ENCODE measurements at places on chromosomes 2 and 18.

- no peak for DNase-seq
Observed at GRCh38 chr2:180463608-180464007, 456.5 kb upstream of the CWC22 start.

GRCh38 chr2:38076710-38077430, 919 bp upstream of the CYP1B1 start:
- peak; percentile 89 for DNase-seq

DNA sequence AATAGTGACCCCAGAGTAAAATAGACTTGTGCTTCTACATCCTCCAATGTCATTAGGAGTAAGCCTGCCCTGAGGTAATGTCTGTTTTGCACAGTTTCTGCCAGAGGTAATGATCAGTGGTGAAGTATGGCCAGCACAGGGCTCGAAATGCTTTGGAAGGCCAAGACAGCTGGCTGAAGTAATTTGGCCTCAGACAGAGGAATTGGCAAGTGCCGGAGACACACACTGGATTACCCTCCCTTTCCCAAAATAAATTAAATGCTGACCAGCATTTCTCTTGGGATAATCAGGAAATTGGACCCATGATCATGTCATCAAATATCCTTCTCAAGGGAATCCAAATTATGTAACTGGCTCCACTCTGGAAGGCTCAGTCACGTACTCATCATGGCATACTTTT, 379.0 kb upstream of the CHST9 start:
- no peak for DNase-seq

DNA sequence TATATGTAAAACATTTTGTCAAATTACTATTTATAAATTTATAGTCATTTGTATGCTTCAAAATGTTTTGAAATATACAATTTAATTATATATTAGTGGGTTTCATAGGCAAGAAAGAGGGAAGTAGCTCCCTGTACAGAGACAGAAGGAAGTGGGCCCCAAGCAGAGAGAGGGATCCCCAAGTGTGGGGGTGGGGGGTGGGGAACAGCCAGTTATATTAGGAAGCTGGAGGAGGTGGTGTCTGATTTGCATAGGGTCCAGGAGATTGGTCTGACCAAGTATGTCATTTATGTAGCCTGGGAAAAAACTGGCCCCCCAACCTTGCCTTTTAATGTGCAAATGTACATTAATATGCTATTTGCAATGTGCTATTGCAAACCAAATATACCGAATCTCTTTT, 76.5 kb upstream of the ZSWIM2 start:
- no peak for DNase-seq

DNA sequence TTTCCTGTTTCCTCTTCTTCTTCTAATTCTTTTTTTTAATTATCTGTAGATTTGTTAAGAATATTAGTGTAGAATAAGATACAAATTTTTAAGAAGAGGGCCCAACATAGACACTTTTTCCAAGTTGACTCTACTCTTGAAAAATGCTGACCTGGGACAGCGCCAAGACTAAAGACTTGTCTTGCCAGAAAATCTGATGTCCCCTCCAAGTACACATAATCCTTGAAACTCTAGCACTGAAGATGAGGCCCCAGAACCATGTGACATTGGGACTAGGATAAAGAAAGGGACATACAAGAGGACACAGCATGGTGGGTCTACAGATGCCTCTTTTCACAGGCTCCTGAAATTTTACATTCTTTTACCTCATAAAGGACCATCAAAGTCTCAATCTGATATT, 271.6 kb upstream of the SESTD1 start:
- no peak for DNase-seq

DNA sequence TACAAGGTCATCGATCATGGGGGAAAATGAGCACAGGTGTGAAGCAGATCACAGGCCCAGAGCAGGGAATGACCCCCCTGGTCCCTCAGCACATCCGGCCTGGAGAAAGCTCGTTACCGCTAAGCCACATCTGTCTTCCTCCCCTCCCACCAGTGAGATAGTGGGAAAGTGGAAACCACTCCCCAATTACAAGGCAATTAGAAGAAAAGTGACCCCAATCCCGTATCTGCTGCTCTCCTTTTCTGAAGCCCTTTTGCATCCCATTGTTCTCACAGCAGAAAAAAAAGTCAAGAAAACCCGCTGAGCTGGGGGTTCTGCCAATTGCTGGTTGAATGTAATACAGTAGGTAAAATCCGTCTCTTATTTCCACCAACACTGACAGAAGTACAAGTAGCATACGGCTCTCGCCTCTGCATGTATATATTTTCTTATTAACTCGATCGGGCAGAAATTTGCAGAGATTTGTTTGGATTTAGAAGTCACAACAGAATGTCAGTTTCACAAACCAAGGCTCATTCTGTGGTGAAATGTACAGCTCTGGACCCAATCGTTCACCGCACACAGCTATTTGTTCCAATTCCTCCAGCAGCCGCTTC, 287.0 kb downstream of the TCF4 start:
- DNase-seq: no peak

- no peak for DNase-seq
Observed at GRCh38 chr2:218811382-218811781, 20.2 kb downstream of the PRKAG3 start.

DNA sequence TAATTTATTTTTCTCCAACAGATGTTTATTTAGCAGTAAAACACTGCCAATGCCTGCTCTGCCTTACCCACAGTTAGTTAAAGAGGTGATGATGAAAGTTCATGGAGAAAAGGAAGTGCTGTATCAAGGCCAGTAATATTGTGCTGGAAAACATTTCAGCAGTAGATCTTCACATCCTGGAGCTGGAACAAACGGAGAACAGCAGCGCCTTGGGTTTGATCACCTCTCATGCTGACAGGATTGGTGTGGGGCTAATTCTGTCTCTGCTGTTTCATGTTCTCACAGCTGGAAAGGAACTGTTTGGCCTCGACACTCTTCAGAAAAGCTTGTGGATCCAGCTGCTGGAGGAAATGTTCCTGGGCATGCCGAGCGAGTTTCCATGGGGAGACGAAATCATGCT, 61.5 kb upstream of the RPE start:
- DNase-seq: no peak

DNA sequence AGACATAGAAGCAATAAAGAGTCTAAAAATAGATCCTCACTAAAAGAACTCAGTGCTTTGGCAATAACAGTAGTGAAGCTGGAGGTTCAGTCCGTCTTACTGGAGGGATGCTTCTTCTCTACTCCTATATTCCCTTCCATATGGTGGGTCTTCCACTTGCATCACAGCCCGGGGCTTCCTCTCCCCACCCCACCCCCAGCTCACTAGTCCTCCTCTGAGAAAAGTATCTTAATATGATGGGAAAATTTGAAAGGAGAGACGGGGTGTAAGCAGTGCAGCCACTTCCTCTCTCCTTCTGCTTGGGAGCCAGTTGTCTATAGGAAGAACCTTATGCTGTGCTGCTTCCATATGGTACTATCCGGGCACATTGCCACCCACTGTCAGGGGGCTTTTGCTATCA, 57.2 kb upstream of the SPOPL start:
- DNase-seq: no peak

DNA sequence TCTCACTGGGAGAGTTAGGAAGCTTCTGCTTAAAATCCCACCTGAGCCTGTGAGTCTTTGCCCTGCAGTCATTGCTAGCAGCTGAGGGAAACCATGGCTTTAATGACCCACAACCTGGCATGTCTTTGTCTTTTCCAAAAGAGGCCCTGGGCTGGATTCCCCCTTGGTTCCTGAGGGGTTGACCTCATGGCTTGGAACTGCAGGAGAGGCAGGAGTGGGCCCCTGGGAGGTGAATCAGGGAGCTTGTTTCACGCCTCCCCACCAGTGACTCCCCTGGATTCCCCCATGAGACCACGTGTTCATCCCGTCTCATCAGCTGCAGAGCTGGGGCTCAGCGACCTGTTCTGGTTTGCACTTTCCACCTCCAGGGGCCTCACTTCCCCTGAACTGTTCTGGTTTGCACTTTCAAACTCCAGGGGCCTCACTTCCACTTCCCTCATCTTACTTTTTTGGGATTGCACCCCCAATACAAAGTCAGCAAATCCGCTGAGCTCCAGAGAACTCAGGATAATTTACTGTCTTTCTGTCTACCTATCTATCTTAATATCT, 58.5 kb upstream of the TMEM18 start:
- no peak for DNase-seq

- no peak for DNase-seq
Observed at GRCh38 chr2:84631985-84632384, 115.7 kb downstream of the DNAH6 start.

DNA sequence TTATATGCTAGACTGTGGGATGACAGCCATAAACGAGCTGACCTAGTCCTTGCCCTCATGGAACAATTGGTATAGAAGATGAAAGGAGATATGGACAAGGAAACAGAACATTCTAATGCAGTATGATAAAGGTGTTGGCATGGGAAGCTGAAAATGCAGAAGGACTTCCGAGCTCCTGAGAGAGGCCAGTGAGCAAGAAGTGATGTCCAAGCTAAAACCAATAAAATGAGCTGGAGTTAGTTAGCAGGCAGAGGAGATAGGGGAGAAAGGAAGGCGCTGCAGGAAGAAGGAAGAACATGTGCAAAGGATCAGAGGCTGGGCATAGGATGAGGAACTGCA, 64.5 kb downstream of the BOD1L2 start:
- DNase-seq: no peak

- DNase-seq: no peak
Observed at GRCh38 chr18:46497129-46497528, 159.9 kb downstream of the LOXHD1 start.

- no peak for DNase-seq
Observed at GRCh38 chr2:172967036-172967982, 108.3 kb upstream of the MAP3K20 start.

- DNase-seq: no peak
Observed at GRCh38 chr2:59029058-59029457, 787.9 kb upstream of the FANCL start.

GRCh38 chr2:95289253-95289652, 7.9 kb upstream of the KCNIP3 start:
- DNase-seq: no peak

- DNase-seq: peak; percentile 75
Observed at GRCh38 chr18:48850822-48851598, 99.8 kb downstream of the SMAD7 start.

DNA sequence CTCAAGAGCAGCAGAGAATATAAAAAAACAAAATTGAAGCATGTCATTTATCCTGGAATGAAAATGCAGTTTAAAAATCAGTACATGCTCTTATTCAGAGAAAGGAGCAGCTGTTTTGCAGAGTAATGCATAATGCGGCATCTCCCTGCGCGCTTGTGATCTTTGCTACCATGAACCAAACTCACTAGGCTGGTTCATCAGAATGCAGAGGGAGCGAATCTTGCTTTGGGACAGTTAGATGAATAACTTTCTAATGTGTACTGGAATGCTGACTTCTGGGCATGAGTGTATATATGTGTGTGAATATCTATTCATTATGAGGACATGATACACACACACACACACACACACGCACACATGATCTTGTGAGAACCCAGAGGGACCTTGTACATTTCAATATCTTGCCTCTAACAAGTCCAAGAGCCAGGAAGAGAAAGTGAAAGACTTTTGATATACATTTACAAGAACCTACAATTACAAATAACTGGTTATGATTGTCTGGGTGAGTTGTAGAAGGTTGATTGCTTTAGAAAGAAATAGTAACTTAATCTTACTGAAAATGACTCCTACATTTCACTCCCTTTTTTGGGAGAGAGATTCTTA, 54.1 kb upstream of the THOC1 start:
- no peak for DNase-seq

GRCh38 chr18:29855637-29856036, 1186.9 kb downstream of the DSC3 start:
- DNase-seq: no peak

- DNase-seq: no peak
Observed at GRCh38 chr2:71647356-71647755, 194.0 kb downstream of the DYSF start.

- DNase-seq: no peak
Observed at GRCh38 chr2:226544596-226545210, 254.9 kb downstream of the IRS1 start.

DNA sequence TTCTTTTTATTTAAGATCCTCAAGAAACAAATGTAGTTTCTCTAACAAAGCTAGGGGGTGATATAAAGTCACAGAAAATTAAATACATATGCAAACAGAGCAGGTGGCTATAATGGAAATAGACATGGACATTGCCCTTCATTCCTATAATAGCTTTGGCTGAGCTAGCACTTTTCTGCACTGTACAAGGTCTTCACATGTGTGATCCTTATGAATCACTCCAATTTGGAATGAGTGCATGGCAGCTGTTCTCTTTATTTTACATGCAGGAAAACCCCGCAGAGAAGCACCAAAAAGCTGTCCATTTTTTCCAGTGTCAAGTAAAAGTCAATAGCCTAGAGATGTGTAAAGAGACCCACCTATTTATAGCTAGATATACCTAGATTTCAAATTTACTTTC, 747.4 kb upstream of the SLC8A1 start:
- DNase-seq: no peak

GRCh38 chr2:237496428-237496827, 9.4 kb downstream of the MLPH start:
- DNase-seq: no peak

DNA sequence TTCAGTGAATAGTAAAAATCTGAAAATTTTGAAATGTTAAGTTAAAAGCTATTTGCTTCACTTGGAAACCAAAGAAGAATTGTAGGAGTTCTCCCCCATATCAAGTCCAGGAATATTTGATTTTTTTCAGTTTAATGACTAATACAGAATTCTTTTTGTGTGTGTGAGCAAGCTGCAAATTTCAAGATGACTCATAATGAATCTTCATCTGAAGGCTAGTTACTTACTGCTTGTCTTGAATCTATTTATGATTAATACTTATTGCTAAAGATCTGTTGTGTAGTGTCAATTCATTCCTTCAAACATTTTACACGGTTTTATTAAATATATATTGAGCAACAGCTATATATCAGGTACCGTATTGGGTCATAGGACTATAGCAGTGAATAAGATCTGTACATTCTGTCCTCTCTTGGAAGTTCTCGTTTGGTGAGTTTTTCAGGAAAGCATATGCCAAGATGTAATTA, 47.8 kb upstream of the CAVIN2 start:
- DNase-seq: no peak

GRCh38 chr2:128594651-128594910, 275.9 kb upstream of the HS6ST1 start:
- no peak for DNase-seq

- peak; percentile 85 for DNase-seq
Observed at GRCh38 chr2:233418761-233419546, 64.7 kb downstream of the DGKD start.

DNA sequence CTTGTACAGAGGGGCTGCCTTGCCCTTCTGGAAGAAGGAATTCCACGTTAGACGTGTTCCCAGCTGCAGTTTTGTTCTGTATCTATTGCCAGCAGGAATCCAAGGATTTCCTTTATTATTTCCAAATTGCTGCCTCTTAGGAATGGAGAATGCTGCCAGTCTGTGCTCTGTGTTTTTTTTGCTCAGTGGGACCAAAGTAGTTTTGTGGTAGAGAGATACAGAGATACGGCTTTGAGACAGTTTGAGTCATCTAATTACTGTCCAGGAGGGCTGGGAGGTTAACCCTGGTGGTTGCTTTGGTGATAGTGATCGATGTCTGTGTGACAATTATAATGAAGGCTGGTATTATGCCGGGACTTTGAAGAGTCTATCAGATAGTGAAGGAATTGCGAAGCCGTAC, 26.3 kb downstream of the ASAP2 start:
- no peak for DNase-seq

Measured in heart left ventricle (tissue), 16 donors.